NCI-H1417 (cell line): ENCODE measurements at places on chromosomes 11 and 22.

DNA sequence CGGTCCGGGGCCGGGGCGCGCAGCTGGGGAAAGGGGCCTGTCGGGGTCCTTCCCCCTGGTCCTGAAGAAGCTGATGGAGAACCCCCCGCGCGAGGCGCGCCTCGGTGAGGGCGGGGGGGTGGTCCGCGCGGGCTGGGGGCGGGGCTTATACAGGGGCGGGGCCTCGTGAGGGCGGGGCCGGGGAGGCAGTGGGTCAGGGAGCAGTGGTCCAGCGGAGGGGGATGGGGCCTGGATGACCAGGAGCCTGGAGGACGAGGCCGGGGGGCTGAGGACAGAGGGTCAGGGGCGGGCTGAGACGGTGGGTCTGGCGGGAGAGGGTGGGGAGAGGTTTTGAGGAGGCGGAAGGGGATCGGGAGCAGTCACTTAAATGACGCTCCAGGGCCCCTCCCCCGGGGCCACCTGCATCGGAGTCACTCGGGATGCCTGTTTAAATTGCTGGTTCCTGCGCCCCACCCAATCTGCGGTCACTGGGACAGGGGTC is 396 bp downstream of the TEF start:
- peak; percentile 87 for DNase-seq

GRCh38 chr11:58744988-58745704 is 13.4 kb upstream of the GLYAT start:
- no peak for DNase-seq

DNA sequence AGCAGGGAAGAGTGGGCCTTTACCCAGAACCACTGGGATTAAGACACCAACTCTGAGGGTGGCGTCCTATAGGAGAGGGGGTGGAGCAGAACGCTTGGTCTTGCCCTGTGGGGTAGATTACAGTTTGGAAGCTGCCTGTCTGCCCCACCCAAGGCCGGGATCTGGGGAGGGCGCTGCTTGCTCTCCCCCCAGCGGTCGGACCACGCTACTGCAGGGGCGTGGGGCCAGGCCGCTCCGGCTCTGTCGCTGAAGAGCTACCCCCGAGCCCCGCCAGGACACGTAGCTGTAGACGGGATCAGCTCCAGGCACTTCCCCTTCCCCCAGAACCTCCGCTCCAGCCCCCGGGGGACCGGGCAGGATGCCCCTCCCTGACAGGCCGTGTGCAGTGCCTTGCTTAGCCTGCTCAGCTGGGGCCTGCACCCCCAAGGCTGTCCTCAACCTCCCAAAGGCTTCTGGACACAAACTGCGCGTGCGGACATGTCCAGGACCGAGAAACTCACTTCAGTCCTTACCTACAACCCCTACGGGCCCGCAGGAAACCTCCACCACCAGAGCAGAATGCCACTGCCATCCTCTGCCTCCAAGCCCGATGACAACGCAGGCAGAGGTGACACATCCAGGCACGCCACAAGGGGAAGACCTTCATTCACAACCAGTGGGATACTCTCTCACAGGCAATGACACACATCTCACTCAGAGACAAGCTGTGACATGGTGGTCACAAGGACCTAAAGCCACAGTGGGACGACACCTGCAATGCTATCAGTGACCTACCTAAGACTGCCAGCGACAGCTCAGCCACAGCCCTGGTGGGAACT is 3.6 kb downstream of the AHNAK start:
- DNase-seq = peak; percentile 62

DNA sequence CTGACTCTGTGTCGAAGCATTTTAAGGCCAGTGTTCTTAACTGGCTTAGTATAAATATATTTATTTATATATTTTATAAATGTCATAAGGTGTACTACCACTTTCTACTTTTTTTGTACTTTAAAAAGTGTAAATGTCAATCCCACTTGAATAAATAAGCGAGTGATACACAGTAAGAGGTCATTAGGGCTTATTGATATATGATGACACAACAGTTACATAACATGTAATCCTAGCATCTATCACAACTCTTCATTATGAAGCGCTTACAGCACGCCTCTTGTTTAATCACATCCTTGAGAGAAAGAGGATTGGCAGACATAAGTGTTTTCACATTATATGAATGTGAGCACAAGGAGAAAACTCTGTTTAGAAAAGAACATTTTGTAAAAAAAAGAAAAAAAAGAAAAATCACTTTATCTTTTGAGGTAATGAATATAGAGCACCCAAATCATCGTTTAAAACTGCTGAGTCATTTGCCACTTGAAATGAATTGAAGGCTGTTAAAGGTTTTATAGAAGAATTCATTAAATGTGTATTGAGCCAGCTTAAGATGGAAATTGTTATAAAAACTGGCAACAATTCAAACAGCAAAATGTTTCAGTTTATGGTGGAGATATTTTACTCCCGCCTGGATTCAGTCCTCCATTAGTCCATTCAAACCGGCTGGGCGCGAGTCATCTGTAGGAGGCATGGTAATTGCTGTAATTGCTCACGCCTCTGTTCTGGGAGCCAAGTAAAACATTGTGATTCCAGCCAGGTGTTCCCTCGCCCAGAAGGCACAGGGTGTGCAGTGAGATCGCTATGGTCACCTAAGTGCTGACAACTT is 627.3 kb upstream of the KIRREL3 start:
- DNase-seq = peak; percentile 91

GRCh38 chr22:34015642-34016041 is 95.4 kb upstream of the LARGE1 start:
- DNase-seq = no peak

GRCh38 chr11:117859488-117860112 is 16.9 kb downstream of the FXYD6 start:
- peak; percentile 32 for DNase-seq

- DNase-seq = peak; percentile 55
Measured at GRCh38 chr11:45383224-45383623, 97.1 kb upstream of the SYT13 start.

- peak; percentile 75 for DNase-seq
Measured at GRCh38 chr11:69644071-69644961, 3.4 kb downstream of the CCND1 start.

DNA sequence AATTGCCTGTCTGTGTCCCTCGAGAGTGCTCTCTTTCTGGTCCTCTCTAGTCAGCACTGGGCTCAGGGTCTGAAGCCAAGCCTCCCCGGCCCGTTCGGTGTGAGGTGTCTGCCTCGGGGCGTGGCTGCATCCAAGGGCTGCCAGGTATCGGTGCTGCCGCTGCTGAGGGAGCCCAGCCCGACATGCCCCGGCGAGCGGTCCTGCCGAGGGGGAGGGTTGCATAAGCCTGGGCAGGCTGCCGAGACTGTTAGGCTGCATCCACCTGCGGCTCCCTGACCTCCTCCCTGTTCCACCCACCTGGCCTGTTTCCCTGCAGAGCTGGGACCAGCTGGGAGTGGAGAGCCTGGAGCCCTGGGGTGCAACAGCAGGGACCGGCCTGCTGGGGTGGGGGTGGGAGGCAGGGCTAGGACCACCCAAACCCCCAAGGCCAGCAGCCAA is 6.3 kb downstream of the OVOL1 start:
- DNase-seq = peak; percentile 79

DNA sequence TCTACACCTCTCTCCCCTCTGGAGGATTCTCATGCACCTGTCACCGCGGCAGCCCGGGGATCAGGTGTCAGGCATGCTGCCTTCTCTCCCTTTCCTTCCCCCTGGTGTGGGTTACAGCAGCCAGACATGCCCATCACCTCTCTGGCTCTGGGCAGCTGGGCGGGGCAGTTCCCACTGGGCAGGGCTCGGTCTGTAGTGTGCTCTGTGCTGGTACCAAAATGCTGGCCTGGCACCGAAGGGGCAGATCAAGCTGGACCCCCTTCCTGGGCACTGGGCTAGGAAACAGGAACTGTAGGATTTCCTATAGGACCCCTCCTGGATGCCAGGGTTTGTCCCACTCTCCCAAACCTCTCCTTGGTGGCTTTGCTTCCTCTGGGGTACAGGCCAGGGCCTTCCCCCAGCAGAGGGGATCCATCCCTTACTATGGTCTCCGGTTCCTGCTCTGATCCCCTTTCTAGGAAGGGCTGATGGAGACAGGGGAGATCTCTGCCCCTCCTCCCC is 821 bp downstream of the GAL3ST1 start:
- DNase-seq = no peak

DNA sequence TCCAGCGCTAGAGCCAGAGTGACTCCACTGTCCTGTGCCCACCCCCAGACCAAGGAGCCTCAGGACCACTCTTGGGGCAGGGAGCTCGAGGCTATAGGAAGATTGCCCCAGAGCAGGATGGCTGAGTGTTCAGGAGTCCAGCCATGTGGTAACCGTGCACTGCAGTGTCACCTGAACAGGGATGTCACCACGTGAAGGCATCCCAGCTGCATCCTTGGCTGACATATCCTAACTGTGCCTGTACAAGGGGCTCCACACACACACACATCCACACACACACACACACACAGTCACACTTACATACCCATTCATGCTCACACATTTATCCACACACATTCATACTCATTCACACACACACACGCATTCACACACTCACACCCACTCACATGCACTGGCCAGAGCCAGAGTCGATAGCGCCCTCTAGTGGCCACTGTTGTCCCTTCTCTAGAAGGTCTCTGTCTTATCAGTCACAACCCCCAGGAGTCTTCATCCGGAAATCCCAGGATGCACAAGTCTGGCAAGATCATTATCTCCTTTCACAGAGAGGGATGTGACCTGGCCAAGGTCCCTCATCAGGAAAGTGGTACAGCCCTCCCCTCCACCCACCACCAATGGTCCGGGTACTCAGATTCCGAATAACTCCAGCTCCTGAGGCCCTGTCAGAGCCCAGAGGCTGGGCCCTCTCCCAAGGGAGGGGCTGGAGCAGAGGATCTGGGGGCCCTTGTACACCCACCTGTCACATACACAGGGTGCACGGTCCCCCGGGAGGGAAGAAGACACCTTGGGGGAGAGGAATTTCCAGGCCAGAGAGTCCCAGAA is 55.1 kb downstream of the IGLL5 start:
- peak; percentile 30 for DNase-seq

- no peak for DNase-seq
Measured at GRCh38 chr22:37148031-37148651, 1.6 kb downstream of the IL2RB start.

- DNase-seq = no peak
Measured at GRCh38 chr11:121198491-121198890, 94.1 kb upstream of the SC5D start.

GRCh38 chr11:119218141-119218878 is 12.2 kb downstream of the CBL start:
- DNase-seq = no peak

DNA sequence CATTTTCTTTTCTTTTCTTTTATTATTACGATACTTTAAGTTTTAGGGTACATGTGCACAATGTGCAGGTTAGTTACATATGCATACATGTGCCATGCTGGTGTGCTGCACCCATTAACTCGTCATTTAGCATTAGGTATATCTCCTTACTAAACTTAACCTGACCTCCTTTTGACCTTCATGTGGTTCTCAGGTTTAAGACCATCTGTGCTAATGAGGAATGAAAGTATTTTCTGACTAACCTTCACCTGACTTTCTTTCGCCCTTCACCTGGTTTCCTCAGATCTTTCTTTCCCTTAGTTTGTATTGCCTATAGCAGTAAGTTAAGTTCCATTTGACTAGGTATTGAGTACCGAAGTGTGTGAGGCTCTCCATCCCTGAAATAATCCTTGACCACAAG is 6.5 kb downstream of the EXPH5 start:
- no peak for DNase-seq

DNA sequence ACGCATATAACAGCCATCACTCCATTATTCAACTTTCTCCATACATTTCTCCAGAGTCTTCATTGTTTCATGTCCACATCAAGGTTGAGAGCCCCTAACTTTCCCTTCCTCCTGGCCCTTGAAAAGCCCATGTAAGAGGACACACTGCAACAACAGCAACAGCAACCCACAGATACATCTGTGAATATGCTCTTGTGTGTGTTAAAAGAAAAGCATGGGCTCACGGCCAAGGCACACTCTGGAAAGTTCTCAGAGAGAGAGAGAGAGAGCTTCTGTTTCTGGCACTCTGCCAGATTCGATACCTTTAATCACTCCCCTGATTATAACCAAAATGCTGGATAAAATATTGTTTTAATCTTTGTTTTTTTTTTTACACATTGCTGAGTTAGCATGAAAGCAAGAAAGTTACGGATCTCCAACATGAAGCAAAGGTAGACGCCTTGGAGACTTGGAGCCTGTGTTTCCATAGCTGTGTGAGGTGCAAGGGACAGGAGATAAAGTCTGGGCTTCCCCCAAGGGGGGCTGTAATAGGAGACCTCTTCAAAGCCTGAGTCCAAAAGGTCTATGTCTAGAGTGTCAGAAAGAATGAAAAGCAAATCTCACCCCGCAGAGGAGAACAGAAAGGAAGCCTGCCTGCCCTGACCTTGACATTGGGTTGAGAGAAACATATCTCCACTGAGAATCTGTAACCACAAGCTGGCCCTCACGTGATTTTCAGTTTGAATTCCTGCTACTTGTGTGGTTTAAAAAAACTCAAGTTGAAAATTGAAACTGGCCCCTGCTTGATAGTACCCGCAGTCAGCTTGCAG is 33.7 kb upstream of the MPPED1 start:
- peak; percentile 5 for DNase-seq

GRCh38 chr11:130499828-130500227 is 51.4 kb downstream of the ADAMTS15 start:
- no peak for DNase-seq

GRCh38 chr11:36803084-36803483 is 205.0 kb upstream of the RAG2 start:
- DNase-seq = peak; percentile 71

- DNase-seq = peak; percentile 80
Measured at GRCh38 chr11:61507962-61508861, at the start of gene LRRC10B. Gene LRRC10B, plus strand, starts transcription at chr11:61508749. Its CDS starts 250 bp downstream, at chr11:61508999.

DNA sequence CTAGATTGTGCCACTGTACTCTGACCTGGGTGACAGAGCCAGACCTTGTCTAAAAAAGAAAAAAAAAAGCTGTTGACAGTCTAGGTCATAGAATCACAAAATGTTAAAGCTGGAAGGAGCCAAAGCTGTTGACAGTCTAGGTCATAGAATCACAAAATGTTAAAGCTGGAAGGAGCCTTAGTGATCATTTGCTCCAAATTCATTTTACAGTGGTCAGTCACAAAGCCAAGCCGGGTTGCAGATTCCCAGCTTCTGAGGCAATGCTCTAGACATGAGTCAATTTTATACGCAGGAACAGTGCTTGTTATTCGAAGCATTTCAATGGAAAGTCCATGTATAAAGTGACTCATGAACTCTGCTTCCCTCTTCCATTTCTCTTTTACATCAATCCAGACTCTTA is 47.4 kb downstream of the SYT13 start:
- DNase-seq = no peak

GRCh38 chr22:37423283-37423682 is 4.0 kb downstream of the ELFN2 start:
- DNase-seq = no peak

DNA sequence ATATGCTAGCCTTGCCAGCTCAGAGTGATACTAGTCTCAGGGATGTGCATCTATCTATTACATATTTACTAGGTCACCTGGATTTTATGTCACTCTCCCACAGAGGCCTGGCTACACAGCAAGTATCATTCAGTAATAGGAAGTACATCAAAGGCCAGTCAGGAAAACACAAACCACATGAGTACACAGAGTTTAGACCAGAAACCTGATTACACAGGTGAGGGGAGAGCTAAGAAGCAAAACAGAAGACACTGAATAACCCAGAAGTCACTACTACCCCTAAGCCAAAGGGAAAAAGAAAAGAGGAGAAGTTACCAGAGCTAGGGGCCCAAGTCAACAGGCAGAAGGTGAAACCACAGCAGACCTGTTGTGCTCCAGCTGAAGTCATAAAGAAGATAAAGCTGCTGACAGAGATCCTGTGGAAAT is 13.3 kb downstream of the LPXN start:
- DNase-seq = no peak

- DNase-seq = peak; percentile 26
Measured at GRCh38 chr11:44338026-44338425, 28.1 kb upstream of the ALX4 start.

- DNase-seq = no peak
Measured at GRCh38 chr11:126751242-126751641, 249.3 kb downstream of the KIRREL3 start.
